T-cell (primary cell): ENCODE measurements at places on chromosomes 13 and 19. TPM values are rescaled to one million over a fixed set of nuclear protein-coding genes. Genes with fewer than 3 reads are reported as not detected.
A peak's percentile ranks its signal among the peaks of the same experiment; 100 is the strongest.

The DPF1 gene
- not detected for total RNA-seq

DNA sequence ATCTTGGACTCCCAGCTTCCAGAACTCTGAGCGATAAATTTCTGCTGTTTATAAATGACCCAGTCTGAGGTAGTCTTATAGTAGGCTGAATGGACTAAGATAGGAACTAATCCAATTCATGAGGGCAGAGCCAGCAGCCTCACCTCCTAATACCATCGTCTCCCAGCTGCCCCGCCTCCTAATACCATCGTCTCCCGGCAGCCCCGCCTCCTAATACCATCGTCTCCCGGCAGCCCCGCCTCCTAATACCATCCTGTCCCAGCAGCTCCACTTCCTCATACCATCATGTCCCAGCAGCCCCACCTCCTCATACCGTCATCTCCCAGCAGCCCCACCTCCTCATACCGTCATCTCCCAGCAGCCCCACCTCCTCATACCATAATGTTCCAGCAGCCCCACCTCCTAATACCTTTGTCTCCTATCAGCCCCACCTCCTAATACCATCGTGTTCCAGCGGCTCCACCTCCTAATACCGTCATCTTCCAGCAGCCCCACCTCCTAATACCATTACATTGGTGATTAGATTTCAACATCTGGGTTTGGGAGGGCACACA is 2.4 kb upstream of the ARGLU1 start:
- no peak overlapping the region for H3K27ac ChIP-seq
- H3K4me1 ChIP-seq: peaks cover 23% of the 10 kb centered on the region
- H3K36me3 ChIP-seq: no peaks in the 10 kb centered on the region
- DNase-seq: peak; percentile 88

GRCh38 chr19:10713317-10713716 is 4.6 kb upstream of the DNM2 start:
- peaks cover 16% of the 10 kb centered on the region for H3K4me1 ChIP-seq
- DNase-seq: no peak
- peaks cover 6% of the 10 kb centered on the region for H3K36me3 ChIP-seq
- no peak overlapping the region for H3K4me3 ChIP-seq

The OLFM4 gene
- total RNA-seq: 0.15 TPM

The RAB3A gene
- 5.6 TPM for total RNA-seq

The VSTM1 gene
- total RNA-seq: not detected

The LENG8 gene
- 622 TPM for total RNA-seq

GRCh38 chr19:23377276-23377675 is 18.0 kb downstream of the ZNF91 start:
- H3K4me3 ChIP-seq: no peak overlapping the region
- peaks cover 29% of the 10 kb centered on the region for H3K36me3 ChIP-seq
- H3K27me3 ChIP-seq: no peaks in the 10 kb centered on the region
- peaks cover 4% of the 10 kb centered on the region for H3K4me1 ChIP-seq

The CGB3 gene
- total RNA-seq: not detected

DNA sequence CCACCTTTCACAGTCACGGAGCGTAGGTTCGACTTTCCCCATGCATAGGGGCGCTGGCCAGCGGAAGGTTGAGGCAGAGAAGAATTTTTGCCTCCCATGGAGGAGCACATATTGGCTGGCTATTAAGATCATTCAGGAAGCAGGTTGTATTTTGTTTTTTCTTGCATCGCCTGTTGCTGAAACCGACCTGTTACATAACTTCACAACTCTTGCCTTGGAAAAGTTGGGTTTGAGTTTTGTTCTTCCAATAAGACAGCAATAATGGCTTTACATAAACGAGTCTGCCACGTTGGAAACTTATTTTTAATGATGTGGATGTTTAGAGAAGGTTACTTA is 1.4 kb downstream of the UPF1 start:
- no peak for DNase-seq
- peak overlapping the region; percentile 81 for H3K4me3 ChIP-seq
- H3K4me1 ChIP-seq: peaks cover 61% of the 10 kb centered on the region
- H3K27ac ChIP-seq: peak overlapping the region; percentile 73

DNA sequence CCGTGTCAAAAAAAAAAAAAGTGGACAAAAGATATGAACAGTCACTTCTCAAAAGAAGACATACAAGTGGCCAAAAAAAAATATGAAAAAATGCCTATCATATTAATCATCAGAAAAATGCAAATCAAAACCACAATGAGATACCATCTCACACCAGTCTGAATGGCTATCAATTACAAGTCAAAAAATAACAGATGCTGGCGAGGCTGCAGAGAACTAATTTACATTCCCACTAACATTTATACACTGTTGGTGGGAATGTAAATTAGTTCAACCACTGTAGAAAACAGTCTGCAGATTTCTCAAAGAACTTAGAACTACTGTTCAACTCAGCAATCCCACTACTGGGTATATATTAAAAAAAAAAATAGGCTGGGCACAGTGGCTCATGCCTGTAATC is 26.5 kb upstream of the FOXO1 start:
- DNase-seq: no peak
- H3K27me3 ChIP-seq: no peaks in the 10 kb centered on the region
- no peak overlapping the region for H3K4me3 ChIP-seq
- H3K27ac ChIP-seq: no peak overlapping the region

GRCh38 chr19:37964109-37964508 is 57.1 kb downstream of the SIPA1L3 start:
- H3K27me3 ChIP-seq: no peaks in the 10 kb centered on the region
- no peak overlapping the region for H3K27ac ChIP-seq
- H3K4me3 ChIP-seq: no peak overlapping the region
- no peak for DNase-seq
- no peaks in the 10 kb centered on the region for H3K4me1 ChIP-seq

- no peaks in the 10 kb centered on the region for H3K36me3 ChIP-seq
- H3K4me1 ChIP-seq: no peaks in the 10 kb centered on the region
- no peak overlapping the region for H3K27ac ChIP-seq
- no peak for DNase-seq
Measured at GRCh38 chr13:105410602-105411001, 1124.9 kb downstream of the EFNB2 start.

GRCh38 chr19:10104130-10104513 is 1.6 kb upstream of the ANGPTL6 start:
- H3K27me3 ChIP-seq: no peaks in the 10 kb centered on the region
- H3K27ac ChIP-seq: peak overlapping the region; percentile 97
- H3K36me3 ChIP-seq: peaks cover 21% of the 10 kb centered on the region
- no peak overlapping the region for H3K4me3 ChIP-seq
- no peak for DNase-seq

DNA sequence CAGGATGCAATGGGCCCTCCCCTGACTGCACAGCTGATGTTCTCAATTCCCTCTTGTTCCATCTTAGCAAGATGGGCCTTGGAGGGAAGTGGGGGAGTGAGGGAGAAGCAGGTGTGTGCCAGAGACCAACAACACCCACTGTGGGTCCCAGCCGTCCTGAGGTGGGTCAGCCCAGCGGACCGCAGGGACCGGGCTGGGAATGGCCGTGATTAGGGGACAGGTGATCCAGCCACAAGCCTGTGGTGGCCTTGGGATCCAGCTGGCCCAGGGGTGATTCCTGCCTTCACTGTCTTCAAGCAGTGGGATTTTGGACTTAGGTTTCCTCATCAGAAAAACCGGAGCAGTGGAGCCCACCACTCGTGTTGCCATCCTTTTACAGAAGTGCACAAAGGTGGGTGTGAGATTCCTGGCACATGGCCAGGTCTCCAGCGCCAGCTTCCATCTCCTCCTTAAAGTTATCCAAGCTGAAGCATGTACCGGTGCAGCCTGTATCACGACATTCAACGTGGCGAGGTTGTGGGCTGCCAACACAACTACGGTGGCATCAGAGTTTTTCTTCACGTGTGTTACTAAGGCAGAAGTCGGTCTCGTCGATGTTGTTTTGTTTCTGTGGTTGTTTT is 9.0 kb upstream of the ATP11A start:
- no peak for DNase-seq
- no peaks in the 10 kb centered on the region for H3K4me1 ChIP-seq
- no peak overlapping the region for H3K27ac ChIP-seq
- peaks cover 5% of the 10 kb centered on the region for H3K27me3 ChIP-seq

The SIGLECL1 gene
- not detected for total RNA-seq

- no peaks in the 10 kb centered on the region for H3K4me1 ChIP-seq
- H3K4me3 ChIP-seq: no peak overlapping the region
- H3K36me3 ChIP-seq: no peaks in the 10 kb centered on the region
- DNase-seq: no peak
Measured at GRCh38 chr13:28375250-28375930, 119.5 kb downstream of the FLT1 start.

DNA sequence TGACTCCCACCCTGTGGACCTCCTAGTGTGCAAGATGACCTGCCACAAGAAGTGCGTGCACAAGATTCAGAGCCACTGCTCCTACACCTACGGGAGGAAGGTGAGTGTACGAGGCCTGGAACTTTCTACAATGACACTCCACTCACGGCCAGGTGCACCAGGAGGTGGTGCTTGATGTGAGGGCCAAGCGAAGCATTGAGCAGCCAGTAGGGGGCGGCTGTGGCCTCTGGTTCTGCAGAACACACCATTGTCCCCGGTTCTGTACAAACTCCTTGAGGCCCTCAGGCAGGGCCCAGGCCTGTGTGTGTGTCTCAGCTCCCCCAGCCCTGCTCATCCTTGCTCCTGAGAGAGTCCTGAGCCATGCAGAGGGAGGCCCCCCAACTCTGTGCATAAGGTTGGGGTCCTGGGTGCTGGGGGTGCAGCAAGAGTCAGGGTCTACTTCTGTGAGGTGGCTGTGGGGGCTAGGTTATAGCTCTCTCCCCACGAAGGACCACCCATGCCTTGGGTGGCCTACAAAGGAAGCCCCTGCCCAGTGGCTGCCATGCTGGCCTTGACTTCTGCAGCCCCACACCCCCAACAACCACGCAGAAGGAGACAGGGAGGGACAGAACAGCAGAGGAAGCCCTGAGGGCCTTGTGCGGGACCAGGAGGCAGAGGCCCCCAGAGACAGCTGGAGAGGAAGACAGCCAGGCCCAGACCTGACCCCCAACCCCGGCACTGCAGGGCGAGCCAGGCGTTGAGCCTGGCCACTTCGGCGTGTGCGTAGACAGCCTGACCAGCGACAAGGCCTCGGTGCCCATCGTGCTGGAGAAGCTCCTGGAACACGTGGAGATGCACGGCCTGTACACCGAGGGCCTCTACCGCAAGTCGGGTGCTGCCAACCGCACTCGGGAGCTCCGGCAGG is 9.7 kb upstream of the USE1 start:
- peaks cover 5% of the 10 kb centered on the region for H3K4me1 ChIP-seq
- H3K36me3 ChIP-seq: peaks cover 36% of the 10 kb centered on the region
- no peak overlapping the region for H3K4me3 ChIP-seq
- peak; percentile 64 for DNase-seq
- H3K27ac ChIP-seq: no peak overlapping the region

The LRG1 gene
- total RNA-seq: not detected

GRCh38 chr19:46963093-46963734 is 56.4 kb upstream of the NPAS1 start:
- H3K4me1 ChIP-seq: peaks cover 9% of the 10 kb centered on the region
- no peaks in the 10 kb centered on the region for H3K36me3 ChIP-seq
- H3K4me3 ChIP-seq: no peak overlapping the region
- no peaks in the 10 kb centered on the region for H3K27me3 ChIP-seq

GRCh38 chr13:94323764-94324758 is 155.4 kb downstream of the DCT start:
- DNase-seq: peak; percentile 28
- H3K27ac ChIP-seq: peak overlapping the region; percentile 82
- H3K27me3 ChIP-seq: peaks cover 4% of the 10 kb centered on the region
- H3K4me3 ChIP-seq: no peak overlapping the region
- no peaks in the 10 kb centered on the region for H3K36me3 ChIP-seq
- peaks cover 48% of the 10 kb centered on the region for H3K4me1 ChIP-seq

DNA sequence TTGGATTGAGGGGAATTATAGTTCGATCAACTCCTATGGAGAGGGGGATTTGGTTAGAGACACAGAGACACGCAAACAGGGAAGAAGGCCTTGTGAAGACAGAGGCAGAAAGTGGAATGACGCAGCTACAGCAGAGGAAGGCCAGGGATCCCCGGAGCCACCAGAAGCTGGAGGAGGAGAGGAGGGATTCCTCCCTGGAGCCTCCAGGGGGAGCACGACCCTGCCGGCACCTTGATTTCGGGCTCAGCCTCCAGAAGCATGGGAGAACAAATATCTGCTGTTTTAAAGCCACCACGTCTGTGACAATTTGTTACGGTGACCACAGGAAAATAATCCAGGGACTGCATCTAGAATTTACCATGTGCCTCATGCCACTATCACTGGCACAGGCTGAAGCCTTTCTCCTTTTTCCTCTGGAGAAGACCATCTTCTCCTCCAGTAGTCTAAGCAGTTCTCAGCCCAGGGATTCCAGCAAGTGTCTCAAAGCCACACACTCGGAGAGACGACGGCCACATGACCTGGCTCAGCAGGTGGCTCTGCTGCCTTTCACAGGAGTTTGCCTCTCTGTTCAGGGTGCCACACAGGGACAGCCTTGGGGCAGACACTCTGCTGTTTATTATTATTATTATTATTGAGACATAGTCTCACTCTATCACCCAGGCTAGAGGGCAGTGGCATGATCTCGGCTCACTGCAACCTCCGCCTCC is 39.9 kb upstream of the CCNE1 start:
- H3K4me3 ChIP-seq: no peak overlapping the region
- no peaks in the 10 kb centered on the region for H3K36me3 ChIP-seq
- H3K4me1 ChIP-seq: no peaks in the 10 kb centered on the region
- DNase-seq: peak; percentile 21

The ZNF432 gene
- 15.5 TPM for total RNA-seq

- no peak overlapping the region for H3K4me3 ChIP-seq
- no peaks in the 10 kb centered on the region for H3K36me3 ChIP-seq
- H3K27me3 ChIP-seq: no peaks in the 10 kb centered on the region
- no peak overlapping the region for H3K27ac ChIP-seq
Measured at GRCh38 chr19:2699413-2700140, 2.9 kb downstream of the GNG7 start.

The PRR19 gene
- total RNA-seq: 0.35 TPM

- H3K27ac ChIP-seq: no peak overlapping the region
- H3K27me3 ChIP-seq: no peaks in the 10 kb centered on the region
- H3K4me1 ChIP-seq: peaks cover 5% of the 10 kb centered on the region
- H3K4me3 ChIP-seq: no peak overlapping the region
Measured at GRCh38 chr19:6250024-6250615, 29.7 kb downstream of the MLLT1 start.
